Cardiac fibroblast (primary cell): ENCODE measurements at places on chromosomes 4 and X.

DNA sequence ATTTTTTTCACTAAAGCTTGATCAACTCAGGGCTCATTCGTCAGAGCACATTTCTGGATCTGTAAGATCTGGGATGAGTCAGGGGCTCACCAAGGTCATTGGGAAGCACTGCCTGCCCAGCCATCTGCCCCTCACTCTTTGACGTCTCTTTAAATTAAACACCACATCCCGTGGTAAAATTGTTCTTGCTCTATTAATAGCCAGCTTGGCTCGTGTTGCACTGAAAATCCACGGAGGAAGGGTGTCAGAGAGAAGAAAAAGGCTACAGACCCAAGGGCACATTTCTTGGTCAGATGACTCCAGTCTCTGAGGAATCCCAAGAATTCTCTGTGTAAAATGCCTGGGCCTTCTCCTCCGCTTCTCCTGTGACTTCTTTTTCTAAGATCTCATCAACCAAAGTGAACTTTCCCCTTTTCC, 45.7 kb upstream of the GATB start:
- DNase-seq, result peak; percentile 57

DNA sequence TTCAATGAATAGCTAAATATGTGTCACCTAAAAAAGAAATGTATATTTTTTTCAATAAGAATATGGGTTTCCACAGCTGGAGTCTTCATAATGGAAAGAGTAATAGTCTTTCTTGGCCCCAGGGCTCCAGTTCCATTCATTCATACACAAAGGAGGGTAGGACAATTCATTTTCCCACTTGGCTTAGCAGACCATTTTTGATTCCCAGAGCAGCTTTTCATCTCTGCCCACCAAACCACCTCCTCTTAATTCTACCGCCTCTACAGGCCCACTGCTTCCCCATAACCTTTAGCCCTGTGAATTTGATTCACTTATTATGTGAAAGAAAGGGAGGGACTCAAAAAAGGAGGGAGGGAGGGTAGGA, 129.9 kb upstream of the PAK3 start:
- no peak for DNase-seq

DNA sequence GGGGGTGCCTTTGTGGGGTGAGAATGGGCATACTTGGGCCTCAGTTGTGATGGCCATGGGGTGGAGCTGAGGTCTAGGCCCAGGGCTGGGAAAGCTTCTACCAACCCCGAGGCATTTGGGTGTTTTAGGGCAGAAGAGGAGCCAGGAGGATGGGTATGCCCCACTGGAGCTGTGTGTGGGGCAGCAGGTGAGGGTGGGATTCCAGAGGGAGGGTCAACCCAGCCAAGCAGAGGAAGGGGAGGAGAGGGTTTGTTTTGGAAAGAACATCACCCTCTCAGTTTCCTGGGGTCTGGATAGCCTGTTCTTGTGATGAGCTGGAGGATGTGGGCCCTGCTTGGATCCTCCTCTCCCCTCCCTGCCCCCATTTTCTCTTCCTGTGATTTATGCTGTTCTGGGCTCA, 620 bp downstream of the IL9R start:
- DNase-seq, result no peak

DNA sequence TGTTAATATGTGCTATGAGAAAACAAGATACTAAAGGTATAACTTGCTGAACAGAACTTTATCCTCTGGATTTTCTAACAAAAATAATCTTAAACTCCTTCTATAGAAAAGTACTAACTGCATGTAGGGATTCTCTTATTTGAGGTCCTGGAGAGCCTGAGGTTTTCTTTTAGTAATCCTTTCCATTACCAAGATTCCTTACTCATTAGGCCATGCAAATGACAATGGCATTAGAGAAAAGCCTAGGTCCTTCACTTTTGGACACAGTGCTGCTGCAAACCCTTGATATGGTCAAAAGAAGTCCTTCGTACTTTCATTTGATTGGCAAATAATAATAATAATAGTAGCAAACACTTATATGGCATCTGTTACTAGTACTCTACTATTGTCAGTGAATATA, 3.2 kb downstream of the MMRN1 start:
- DNase-seq, result no peak

DNA sequence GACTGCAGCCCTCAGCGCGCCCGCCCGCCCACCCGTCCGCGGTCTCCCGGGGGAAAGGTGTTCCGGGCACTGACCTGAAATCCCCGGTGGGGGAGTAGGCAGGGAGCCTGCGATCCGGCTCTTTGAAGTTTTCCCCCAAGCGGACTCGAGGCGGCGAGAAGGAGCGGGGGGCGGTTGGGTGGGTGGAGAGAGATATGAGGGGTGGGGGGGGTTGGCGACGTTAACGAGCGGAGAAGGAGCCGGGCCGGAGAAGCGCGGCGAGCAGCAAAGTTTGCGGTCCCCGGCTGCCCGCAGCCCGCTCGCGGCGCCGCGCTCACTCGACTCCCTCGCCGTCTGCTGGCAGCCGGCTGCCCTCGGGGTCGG, 636 bp downstream of the BCOR start:
- peak; percentile 11 for DNase-seq
